Effector memory CD8-positive, alpha-beta T cell (primary cell): ENCODE measurements at places on chromosomes 1 and 21.

DNA sequence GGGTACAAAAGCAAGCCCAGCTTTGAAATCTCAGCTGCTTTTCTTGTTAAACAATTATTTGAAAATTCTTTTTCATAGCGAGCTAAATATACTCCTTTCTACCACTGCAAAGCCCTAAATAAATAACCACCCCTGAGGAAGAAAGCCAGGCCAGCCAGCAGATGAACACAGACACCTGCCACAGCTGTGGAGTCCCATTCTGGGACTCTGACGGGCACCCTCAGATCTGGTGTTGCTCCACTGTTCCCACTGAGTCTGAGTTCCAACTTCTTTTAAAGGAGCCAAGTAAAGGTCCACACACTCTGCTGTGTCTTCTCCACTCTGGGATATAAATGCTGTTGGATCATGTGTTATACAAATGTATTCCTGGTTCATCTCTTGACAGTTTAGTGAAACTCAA lies 77.6 kb upstream of the COA6 start:
- DNase-seq, result no peak

- DNase-seq, result no peak
These were observed 3.7 kb downstream of the LAMTOR5 start for GRCh38 chr1:110403805-110404204.

- no peak for DNase-seq
These were observed 34.8 kb downstream of the WDR4 start for GRCh38 chr21:42844411-42845113.

DNA sequence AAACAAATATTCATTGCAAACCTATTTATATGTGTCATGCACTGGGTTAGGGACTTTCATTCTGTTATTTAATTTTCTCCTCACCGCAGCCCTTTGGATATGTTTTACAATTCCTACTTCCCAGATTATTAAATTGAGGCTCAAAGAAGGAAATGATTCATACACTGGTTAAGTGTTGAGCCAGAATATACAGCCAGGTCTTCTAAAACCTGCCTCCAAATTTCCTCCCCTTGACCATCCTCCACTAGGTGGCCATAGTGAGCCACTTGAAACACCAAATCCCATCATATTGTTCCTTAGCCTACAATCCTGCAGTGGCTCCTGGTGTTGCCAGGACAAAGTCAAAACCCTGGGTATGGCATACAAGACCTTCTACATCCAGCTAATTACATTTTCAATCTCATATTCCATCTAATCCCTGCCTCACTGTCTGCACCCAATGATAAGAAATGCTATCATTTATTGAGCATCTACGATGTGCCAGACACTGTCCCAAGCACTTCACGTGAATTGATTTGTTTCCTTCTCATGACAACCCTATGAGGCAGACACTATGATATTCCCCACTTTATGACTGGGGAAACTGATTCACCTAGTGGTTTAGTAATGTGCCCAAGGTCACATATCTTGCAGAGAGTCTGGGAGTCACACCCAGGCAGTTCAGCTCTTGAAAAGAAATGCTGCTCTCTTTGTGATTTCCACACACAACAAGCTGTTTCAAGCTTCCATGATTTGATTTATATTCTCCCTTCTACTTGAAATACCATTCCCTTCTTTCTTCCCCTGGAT lies 23.6 kb upstream of the KIRREL1 start:
- no peak for DNase-seq

- DNase-seq, result no peak
These were observed 352 bp downstream of the KCNK1 start for GRCh38 chr1:233614173-233614742.

DNA sequence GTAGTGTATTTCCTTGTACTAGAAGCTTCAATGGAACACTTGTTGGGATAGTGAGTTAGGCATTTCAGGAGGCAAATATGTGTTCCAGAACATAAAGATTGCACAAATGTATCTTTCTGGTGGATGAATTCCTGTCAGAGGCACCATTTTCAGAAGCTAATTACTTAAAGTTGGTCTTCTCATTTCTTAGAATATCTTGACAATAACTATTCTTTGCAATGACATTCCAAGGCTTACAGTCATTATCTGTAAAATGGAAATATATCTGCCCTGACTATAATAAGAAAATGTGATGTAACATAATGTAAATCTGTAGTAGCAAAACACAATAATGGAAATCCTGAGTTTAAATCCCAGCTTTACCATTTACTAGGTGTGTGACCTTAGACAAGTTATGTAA lies 2.7 kb downstream of the VCAM1 start:
- DNase-seq, result no peak

- no peak for DNase-seq
These were observed 26.6 kb downstream of the BEND5 start for GRCh38 chr1:48750109-48750508.

- no peak for DNase-seq
These were observed 27.9 kb upstream of the ATP2B4 start for GRCh38 chr1:203598752-203599151.

DNA sequence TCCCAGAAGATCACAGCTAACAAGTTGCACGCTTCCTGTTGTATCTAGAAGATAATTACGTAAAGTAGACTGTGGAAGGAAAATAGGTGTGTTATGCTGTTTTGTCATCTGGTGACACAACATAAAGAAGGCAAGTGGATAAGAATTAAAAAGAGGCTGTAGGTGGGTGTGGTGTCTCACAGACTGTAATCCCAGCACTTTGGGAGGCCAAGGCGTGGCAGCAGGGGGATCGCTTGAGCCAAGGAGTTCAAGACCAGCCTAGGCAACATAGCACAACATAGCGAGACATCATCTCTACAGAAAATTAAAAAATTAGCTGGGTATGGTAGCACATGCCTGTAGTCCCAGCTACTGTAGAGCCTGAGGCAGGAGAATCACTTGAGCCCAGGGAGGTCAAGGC lies 17.9 kb upstream of the ZNF281 start:
- DNase-seq, result no peak

DNA sequence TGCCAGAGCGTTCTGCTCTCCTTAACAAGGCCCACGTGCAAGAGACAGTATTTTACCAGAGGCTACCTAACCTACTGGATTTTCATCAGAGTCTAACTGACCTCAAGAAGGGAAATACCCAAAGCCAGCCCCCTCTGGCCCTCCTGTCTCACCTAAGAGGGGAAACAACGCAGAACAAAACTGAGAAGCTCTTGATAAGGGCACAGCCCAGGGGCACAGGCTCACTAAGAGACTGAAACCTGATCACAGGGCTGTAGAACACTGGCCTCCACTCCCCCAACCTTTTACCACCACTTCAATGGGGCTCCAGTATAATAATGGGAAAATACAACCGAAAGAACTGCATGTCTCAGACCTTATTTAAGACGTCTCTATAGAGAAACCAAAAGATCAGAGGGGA lies 449.5 kb upstream of the CAMK1G start:
- no peak for DNase-seq

GRCh38 chr1:96474985-96475743 lies 246.4 kb upstream of the PTBP2 start:
- DNase-seq, result no peak

- no peak for DNase-seq
These were observed 96.7 kb upstream of the TMPRSS2 start for GRCh38 chr21:41604583-41605041.

GRCh38 chr1:27192039-27192529 lies 37.2 kb upstream of the SLC9A1 start:
- no peak for DNase-seq

DNA sequence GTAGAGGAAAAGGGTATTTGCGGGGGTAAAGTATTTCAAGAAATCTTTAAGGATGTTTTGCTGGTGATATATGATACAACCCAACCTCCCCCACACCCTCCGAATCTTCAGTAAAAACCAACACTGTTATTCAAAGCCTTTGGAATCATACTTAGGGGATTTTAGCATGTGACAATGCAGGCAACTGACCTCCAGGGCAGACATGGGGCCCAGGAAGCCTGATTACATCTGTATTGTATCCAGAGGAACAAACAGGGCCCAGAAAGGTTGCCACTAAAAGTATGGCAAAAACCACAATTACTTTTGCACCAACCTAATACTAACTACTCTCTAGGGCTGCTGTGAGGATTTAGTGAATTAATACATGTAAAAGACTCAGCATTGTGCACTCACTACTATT lies 43.9 kb upstream of the CNN3 start:
- DNase-seq, result no peak

- no peak for DNase-seq
These were observed 40.3 kb downstream of the LRRC8C start for GRCh38 chr1:89673251-89673650.

DNA sequence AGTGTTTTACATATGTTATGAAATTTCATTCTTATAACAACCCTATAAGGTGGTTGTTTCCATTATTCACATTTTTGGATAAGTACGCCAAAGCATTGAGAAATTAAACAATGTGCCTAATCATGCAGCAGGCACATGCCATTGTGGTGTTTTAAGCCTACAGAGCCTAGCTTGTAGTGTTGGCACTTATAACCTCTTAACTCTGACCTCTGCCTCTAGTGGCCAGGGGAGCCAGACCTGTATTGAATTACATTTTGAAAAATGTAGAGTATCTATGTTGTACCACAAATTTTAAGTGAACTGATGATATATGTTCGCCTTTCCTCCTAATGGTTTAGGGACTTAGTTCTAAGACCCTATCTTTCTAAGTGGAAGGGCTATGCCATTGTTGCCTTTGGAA lies 61.0 kb downstream of the KCNK2 start:
- no peak for DNase-seq

GRCh38 chr1:189237008-189237407 lies 1240.7 kb downstream of the BRINP3 start:
- no peak for DNase-seq

- DNase-seq, result no peak
These were observed 1544.6 kb upstream of the B3GALT2 start for GRCh38 chr1:194731025-194731424.

DNA sequence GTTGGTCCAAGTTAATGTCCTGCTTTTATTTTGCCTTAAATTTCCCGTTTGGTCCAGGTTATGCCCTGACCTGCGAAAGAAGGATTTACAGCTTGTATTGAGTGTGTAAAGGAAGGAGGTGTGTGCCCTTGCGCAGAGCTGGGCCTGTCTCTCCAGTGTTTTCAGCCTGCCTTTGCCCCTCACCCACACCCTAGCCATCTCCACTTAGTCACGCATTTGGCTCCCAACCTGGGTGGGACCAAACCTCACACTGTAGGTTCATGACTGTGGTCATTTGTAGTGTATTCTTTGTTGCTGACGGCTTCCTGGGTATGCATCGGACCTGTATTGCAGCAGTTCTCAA lies 572 bp upstream of the SRSF10 start:
- peak; percentile 5 for DNase-seq

GRCh38 chr1:20194757-20195461 lies 8.6 kb upstream of the PLA2G2C start:
- DNase-seq, result peak; percentile 72

DNA sequence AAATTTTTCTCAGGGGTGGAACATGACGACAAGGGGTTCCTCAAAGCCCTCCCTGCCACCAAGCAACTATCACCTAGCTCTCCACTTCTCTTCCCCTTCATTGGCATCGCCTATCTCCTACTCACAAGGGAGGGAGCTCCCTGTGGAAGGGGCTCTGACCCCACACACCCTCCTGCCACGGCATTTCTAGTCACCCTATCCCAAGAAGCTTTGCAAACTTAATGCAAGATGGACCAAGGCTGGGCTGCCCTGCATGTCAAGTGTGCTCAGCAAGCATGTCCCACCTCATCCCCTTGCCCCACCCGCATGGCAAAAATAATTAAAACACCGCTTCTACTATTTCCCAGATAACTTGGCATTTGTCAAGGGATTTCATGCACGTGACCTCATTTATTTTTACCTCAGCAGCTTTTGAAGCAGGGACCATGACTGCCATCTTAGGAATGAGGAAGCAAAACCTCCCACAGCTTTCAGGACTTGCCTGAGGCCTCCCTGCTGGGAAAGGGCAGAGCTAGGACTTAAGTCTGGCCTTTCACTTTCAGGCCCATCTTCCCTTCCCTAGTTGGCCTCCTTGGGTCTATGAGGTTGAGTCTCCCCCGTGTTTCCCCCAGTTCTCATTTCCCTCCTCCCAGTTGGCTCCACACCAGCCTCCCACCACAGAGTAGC lies 161.3 kb downstream of the TSEN15 start:
- no peak for DNase-seq

DNA sequence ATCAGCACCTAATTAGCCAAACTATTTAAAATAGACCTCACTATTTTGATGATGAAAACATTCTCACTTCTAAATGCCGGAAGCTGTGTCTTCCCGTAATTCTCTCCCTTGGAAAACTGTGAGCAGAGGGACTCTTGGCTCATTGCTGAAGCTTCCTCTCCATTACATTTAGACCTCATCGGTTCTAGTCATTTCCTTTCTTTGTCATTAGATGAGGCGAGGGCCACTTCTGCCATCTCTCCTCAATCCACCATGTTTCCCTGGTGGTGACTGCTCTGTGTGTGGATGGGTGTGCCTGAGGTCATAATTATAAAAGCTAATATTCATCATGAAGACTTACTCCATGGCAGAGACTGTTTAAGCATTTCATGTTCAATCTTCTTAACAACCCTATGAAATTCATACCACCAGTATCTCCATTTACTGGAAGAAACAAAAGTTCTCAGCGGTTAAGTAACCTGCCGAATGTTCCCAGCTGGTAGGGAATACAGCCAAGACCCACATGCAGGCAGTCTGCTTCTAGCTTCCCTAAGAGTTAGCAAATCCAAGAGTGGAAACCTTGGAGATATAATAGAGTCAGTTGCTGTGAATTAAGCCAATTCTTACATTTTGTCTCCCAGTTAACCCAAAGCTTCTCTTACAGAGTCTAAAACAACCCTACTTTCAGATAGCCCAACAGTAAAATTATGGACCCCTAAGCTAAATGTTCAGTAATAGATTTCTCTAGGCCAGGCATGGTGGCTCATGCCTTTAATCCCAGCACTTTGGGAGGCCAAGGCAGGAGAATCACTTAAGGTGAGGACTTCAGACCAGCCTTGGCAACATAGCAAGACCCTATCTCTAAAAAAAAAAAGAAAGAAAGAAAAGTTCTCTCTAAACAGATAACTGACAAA lies 156.2 kb downstream of the ZBTB18 start:
- DNase-seq, result no peak

- DNase-seq, result no peak
These were observed 858 bp downstream of the LACTBL1 start for GRCh38 chr1:22971611-22972405.

- no peak for DNase-seq
These were observed 114.1 kb downstream of the C1orf94 start for GRCh38 chr1:34290831-34291230.

DNA sequence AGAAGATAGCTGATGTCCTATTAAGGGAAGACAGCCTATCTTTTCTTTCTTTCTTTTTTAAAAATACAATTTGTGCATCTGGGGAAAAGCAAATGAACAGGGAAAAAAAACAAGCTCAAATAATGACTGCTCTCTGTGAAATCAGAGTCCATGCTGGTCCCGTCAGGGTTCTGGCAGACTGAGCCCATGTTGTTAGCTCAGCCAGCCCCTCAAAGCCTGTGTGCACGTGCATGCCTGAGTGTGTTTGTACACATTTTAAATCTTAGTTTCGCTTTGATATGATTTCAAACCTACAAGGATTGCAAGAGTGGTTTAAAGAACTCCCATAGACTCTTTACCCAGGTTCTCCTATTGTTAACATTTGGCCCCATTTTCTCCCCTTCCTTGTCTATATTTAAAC lies 231.8 kb upstream of the GREM2 start:
- no peak for DNase-seq

- no peak for DNase-seq
These were observed 109.3 kb downstream of the PRKAB2 start for GRCh38 chr1:147062956-147063355.

- no peak for DNase-seq
These were observed 43.6 kb downstream of the LRRC7 start for GRCh38 chr1:69611316-69611715.
